NCI-H2081 treated with DMSO at 0.1 percent for 48 hours (cell line): ENCODE measurements at places on chromosomes 7 and 10.

DNA sequence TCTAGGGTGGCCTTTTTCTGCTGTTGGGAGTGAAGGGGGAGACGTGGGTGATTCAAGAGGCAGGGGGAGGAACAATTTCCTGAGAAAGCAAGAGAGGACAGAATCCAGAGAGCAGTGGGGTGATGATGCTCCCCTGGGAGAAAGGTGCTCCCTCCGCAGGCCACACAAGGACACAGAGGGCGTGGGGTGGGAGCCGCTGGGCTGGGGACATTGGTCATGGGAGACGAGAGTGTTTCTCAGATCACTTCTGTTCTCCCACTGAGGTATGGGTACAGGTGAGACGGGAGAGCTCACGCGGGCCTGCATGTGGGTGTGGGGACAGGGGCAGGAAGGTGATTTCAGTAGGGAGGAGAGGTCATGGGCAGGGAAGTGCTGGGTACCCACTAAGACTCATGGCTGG lies 259.5 kb upstream of the CTBP2 start:
- DNase-seq = no peak

- DNase-seq = no peak
Measured at GRCh38 chr10:93854975-93855374, 38.8 kb upstream of the SLC35G1 start.

DNA sequence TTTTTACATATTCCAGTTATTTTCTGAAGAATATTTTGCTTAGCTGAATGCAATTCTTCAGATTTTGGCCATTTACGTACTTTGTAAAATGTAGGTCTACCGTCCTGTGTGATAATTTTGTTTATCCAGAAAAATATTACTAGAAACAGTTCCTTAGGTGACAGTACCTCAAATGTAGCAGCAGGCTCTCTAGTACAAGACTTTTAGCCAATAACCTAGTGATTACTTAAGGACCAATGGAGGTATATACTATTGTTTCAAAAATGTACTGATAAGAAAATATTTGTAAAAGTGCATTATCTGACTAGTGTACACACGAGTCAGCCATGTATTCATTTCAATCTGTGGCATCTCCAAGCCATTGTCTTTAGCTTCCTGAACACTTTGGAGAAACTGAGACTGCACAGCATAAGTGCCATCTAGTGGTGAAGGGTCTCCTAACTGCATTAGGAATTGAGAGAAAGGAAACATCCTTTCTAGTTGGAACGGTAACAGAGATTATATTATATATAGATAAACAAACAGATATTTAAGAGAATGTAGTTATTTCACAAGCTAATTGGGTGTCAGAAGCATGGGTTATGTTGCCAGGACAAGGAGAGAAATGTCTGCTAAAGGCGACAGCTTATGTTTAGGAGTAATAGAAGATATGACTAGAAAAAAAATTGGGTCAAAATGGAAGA lies 23.7 kb downstream of the RTKN2 start:
- peak; percentile 9 for DNase-seq

GRCh38 chr7:107996072-107996882 lies 6.7 kb downstream of the LAMB1 start:
- no peak for DNase-seq

GRCh38 chr7:20776942-20777341 lies 9.7 kb downstream of the SP8 start:
- no peak for DNase-seq

- DNase-seq = no peak
Measured at GRCh38 chr10:1132584-1132983, 76.4 kb downstream of the WDR37 start.

GRCh38 chr10:96321822-96322221 lies 17.6 kb downstream of the DNTT start:
- no peak for DNase-seq

- no peak for DNase-seq
Measured at GRCh38 chr10:71123023-71123422, 89.3 kb upstream of the UNC5B start.

DNA sequence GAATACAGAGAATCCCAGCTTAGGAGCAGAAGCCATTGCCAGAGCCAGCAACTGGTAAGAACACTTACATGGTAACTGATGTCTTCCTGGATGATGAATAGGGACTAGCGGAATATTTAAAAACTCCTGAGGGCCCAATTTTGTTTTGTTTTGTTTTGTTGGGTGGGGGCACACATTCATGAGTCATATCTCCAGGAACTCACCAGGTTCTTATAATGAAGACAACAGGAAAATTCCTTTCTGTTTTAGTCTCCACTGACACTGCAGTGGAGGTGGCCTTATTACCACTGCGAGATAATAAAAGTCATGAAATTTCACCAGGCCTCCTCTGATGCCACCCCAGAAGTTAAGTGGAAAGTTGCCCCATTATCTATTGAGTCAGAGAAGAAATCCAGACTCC lies 6.6 kb upstream of the CUZD1 start:
- no peak for DNase-seq

- no peak for DNase-seq
Measured at GRCh38 chr7:157488281-157488680, 151.5 kb downstream of the DNAJB6 start.

- DNase-seq = no peak
Measured at GRCh38 chr10:77614778-77615625, 22.6 kb downstream of the KCNMA1 start.

- no peak for DNase-seq
Measured at GRCh38 chr10:133438711-133439273, 14.4 kb upstream of the SPRN start.

- no peak for DNase-seq
Measured at GRCh38 chr10:44293306-44293778, 91.6 kb downstream of the CXCL12 start.

DNA sequence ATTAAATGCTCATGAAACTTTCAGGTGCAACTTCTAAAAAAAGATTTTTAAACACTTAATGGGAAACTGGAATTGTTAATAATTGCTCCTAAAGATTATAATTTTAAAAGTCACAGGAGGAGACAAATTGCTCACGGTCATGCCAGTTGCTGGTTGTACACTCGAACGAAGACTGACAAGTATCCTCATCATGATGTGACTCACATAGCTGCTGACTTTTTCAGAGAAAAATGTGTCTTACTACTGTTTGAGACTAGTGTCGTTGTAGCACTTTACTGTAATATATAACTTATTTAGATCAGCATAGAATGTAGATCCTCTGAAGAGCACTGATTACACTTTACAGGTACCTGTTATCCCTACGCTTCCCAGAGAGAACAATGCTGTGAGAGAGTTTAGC lies 79.3 kb downstream of the ITGB8 start:
- no peak for DNase-seq

- no peak for DNase-seq
Measured at GRCh38 chr10:128870830-128871597, 596.0 kb upstream of the MGMT start.

DNA sequence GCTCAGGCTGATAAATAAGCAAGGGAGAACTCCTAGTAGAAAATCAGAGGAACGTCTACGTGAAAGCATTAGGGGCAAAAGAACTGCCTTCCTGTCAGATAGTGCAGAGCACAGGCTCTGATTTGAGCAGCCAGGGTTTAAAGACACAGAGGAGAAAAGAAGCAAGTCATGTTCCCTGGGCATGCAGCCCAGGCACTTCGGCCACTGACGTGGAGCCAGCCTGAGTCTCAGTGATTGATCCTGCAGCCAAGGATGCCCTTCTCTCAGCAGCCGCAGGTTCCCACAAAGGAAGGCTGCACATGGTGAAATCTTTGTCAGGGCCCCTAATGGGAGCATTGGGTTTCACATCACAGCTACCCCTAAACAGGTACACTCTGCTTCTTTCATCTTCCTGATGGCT lies 161.7 kb upstream of the HPS1 start:
- DNase-seq = no peak

DNA sequence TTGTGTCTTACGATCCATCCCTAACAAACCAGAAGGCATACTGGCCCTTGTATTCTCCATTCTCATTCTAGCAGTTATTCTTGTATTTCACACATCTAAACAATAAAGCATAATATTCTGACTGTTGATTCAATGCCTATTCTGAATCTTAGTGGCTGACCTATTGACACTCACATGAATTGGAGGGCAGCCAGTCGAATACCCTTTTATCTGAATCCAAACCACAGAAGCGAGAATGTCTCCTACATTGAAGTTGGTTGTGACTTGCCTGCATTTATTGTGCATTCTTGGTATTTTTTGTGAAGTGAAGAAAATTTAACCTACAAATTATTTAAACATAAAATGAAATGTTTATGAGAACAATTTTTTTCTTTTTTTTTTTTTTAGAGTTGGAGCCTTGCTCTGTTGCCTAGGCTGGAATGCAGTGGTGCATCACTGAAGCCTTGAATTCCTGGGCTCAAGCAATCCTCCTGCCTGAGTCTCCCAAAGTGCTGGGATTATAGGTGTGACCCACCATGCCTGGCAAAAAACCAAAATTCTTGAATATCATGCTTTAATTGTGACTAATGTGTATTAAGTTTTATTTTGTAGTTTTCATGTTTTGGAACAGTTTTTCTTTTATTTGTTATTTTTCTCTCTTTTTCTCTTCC lies 22.7 kb downstream of the EXOC4 start:
- DNase-seq = no peak

GRCh38 chr10:9301554-9301953 lies 1247.1 kb downstream of the GATA3 start:
- no peak for DNase-seq

- DNase-seq = no peak
Measured at GRCh38 chr10:77424257-77424656, 213.4 kb downstream of the KCNMA1 start.

DNA sequence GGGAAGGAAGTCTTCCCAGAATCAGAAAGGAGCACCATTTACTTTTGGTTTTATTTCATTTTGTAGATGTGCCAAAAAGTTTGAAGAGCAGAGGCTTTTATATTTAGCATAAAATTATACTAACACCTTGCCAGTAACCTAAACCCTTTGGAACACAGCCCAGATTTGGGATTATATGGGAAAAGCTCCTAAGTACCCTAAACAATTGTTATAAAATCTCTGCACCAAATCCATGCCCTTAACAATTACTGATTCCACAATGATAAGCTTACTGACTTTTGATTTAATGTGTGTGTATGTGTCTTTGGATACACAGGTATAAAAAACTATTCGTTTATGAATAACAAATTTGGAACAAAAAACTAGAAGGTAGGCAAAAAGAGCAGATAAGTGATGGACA lies 39.0 kb upstream of the TMEM229A start:
- peak; percentile 66 for DNase-seq

GRCh38 chr7:90540406-90540805 lies 55.7 kb upstream of the CDK14 start:
- DNase-seq = no peak

DNA sequence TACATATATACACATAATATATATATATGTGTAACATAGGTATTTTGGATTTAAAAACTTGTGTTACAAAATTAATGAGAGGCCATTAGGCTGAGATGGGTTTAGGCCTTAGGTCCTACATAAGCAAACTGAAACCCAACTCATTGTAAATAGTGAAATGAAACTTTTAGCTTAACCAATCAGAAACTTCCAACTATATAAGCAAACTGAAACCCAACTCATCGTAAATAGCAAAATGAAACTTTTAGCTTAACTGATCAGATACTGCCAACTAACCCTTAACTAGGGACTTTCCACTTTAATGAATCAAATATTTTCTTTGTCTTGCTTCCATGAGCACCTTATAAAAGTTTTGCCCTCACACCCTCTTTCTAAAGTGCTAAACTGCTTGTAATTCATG lies 17.3 kb upstream of the SAMD9L start:
- no peak for DNase-seq
